ENCODE measurements at places on chromosomes 1 and 21. TPM values are rescaled to one million over a fixed set of nuclear protein-coding genes. Genes with fewer than 3 reads are reported as not detected.

The ELF3 gene
- 27.7 TPM for total RNA-seq

The DUSP23 gene
- 37.5 TPM for total RNA-seq

The CD48 gene
- 1.9 TPM for total RNA-seq

DNA sequence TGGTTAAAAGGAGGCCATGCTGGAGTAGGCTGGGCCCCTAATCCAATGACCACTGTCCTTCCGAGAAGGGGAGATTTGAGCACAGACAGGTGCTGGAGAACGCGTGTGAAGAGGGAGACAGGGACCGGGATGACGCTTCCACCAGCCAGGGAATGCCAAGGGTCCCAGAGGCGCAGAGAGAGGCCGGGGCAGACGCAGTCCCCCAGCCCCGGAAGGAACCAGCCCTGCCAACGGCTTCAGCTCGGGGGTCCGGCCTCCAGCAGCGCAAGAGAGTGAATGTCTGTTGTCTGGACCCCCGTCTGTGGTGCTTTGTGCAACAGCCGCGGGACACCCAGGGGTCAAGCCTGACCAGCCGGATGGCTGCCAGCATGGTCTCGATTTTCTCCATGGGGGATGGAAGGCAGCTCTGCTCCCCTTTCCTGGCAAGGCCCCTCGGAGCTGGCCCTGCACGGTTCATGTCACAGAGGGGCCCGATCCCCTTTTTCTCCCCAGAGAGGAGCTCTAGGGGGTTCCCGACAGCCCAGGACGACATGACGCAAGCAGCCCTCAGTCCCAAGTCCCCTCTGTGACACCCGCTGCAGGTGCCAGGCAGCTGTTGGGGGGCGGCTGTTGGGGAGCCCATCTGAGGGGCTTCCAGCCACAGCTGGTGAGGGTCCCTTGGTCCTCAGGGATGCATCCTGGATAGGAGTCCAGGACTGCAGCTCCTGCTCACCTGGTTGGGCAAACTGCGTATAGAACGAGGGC is 73.5 kb downstream of the SIK1 start:
- no peak for DNase-seq
- H3K27ac ChIP-seq = no peak overlapping the region
- no peaks in the 10 kb centered on the region for H3K27me3 ChIP-seq
- no peak overlapping the region for H3K4me3 ChIP-seq
- no peaks in the 10 kb centered on the region for H3K4me1 ChIP-seq

- H3K36me3 ChIP-seq = no peaks in the 10 kb centered on the region
- DNase-seq = peak; percentile 88
- peaks cover 22% of the 10 kb centered on the region for H3K4me1 ChIP-seq
- no peaks in the 10 kb centered on the region for H3K27me3 ChIP-seq
- H3K27ac ChIP-seq = peak overlapping the region; percentile 9
Measured at GRCh38 chr1:3170561-3171453, 101.8 kb downstream of the PRDM16 start.

DNA sequence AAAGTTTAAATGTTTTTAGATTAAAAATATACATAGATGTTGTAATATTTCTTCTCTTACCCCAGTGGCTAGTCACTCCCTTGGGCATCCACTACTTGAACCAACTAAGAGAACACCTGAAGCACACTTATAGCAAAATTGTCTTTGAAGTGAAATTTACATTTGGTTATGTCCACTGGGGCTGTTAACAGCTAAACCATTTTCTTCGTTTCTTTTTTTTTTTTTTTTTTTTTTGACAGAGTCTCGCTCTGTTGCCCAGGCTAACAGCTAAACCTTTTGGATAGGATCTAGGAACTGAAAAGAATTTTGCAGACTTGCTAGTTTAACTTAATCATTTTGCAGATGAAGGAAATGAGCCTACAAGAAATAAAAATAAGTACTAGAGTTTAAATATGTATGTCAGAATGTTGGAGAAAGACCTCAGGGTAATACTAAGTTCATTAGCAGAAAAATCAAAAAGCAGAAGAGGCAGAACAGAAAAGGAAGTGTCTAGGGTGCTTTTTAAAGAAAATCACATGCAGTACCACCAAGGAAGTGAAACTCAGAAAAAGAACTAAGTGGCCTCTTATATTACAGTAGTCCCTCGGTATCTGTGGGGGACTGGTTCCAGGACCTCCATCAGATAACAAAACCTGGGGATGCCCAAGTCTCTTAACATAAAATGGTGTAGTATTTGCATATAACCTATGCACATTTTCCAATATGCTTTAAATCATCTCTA is 11.8 kb downstream of the DRAM2 start:
- DNase-seq = no peak
- H3K36me3 ChIP-seq = no peaks in the 10 kb centered on the region
- H3K27me3 ChIP-seq = no peaks in the 10 kb centered on the region
- no peak overlapping the region for H3K4me3 ChIP-seq

All from ovary (tissue), 10 donors.